KBM-7 (cell line): ENCODE measurements at places on chromosomes 5 and 9.

GRCh38 chr5:35852084-35852734 is 4.5 kb upstream of the IL7R start:
- peak; percentile 36 for DNase-seq

DNA sequence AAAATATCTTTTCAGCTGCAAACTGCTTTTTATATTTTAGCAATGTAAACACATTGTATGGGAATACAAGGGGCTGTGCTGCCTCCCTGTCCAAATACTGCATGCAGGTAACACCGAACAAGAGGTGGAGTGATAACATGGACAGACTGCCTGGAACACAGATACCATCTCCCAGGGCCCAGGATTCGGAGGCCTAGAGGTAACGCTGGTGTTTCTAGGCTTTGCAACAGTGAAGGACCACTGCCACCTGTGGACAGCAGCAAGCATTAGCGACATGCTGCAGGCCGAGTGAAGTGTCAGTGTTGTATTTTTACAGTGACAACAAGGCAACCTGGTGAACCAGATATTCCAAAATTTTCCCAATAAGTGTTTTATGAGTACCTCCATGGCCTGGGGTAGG is 379.1 kb downstream of the DMRT2 start:
- no peak for DNase-seq

DNA sequence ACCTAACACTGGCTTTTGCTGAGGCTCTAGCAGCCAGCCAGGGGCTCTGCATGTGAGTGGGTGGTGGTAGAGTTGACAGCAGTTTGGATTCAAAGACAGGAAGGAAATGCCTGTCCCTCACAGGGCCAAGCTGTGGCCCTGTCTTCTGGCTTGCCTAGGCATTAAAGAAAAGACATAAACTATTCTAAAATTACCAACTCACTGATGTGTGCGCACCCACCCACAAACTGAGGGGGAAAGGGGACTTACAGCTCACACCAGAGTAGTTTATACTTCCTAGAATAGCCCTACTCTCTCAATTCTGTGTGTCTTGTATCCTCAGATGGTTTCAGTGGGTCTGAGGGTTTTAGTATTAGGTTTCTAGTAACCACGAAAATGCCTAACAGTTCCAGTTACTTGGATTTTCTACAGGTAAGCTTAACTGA is 18.3 kb upstream of the IL13 start:
- DNase-seq: peak; percentile 36

DNA sequence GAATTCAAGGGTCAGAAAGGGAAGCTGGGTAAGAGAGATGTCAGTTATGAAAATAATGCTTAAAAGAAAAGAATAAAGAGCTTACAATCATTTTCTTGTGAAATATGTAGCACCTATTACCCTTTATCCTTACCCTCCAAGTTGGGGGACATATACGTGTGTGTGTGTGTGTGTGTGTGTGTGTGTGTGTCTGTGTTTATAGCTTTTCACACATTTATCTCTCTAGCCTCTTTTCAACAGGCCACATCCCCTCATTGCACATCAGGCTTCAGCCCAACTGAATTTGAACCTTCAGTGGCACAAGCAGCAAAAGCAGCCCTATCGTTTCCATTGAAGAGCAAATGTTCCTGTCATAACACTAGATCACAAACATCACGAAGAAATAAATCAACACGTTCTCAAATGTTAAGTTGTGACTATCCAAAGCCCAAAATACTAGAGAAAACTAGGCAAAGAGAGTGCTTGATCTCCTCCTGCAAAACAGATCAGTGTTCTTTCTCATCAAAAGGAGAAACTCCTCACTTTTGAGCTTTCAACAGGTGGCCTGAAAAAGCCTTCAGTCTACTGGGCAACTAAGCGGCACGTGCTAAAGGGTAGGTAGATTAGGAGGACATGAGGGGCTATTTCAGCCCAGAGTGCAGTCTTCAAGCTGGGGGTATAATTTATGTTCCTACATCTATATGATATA is 416.4 kb downstream of the EFNA5 start:
- DNase-seq: no peak

- DNase-seq: no peak
Measured at GRCh38 chr5:76625087-76625815, 2.0 kb upstream of the F2RL2 start.

DNA sequence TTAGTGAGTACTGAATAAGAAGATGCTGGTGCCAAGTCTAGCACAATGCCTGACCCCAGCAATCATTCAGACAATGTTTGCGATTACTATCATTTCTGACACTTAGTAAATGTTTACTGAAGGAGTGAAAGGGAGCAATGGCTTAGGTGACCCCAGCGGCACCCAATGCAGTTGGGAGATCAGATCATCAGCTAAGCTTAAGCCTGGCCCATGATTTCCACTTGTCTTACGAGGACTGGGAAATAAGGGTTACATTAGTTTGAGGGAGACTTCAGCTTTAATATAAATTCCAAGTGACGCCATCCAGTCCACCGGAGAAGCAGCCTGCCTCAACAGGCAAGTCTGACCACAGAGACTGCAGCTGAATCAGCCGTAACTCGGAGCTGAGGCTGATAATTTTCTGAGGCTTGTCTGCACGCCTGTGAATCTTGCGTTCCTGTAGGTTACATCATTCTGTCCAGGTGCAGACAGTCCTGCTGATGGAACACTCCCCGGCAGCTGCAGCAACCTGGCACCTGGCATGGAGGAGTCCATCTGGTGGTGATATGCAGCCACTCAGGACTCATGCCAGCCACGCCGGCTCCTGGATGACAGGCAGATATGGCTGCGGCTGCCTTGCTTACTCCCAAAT is 34.9 kb upstream of the FGF1 start:
- DNase-seq: no peak

- DNase-seq: no peak
Measured at GRCh38 chr5:54728588-54728915, 211.0 kb downstream of the SNX18 start.

GRCh38 chr5:151082282-151082902 is 1.6 kb upstream of the TNIP1 start:
- no peak for DNase-seq

GRCh38 chr9:123382653-123383511 is 26.9 kb downstream of the CRB2 start:
- DNase-seq: no peak

DNA sequence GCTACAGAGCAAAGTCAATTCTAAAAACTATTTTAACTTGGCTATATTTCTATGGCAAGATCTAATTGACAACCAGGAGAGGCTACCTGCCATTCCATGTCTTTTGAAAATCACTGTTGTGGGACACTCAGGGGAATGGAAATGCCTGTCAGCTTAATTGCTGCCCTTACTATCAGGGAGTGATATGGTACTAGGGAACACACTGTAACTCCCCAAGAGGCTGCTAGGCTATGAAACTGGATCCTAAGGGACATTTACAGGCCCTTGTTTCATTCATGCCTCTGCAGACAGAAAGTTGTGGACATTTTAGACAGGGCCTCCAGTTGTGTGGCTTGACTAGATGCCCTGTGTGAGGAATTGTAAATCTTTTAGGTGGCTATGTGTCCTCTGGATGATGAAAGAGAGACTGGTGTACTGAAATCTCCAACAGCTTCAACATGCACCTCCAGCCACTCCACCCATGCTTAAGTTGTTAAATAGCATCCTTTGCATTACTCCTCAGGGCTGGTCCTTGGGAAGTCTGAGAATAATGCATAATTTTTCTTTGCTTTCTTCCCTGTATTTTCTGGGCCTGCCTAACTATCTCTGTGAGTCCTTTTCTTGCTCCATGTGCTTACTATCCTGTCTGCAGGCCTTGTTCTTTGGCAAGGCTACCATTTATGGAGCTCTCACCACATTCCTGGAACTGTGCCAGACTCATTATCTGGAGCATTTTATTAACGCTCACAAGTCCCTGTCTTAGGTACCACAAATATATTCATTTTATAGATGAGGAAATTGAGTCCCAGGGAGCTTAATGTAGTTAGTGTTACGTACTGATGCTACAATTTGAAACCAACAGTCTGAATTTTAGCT is 3.2 kb downstream of the MROH2B start:
- no peak for DNase-seq

GRCh38 chr5:121681229-121681855 is 170.3 kb upstream of the FTMT start:
- DNase-seq: peak; percentile 81
